ENCODE measurements at places on chromosomes 5 and 9.

DNA sequence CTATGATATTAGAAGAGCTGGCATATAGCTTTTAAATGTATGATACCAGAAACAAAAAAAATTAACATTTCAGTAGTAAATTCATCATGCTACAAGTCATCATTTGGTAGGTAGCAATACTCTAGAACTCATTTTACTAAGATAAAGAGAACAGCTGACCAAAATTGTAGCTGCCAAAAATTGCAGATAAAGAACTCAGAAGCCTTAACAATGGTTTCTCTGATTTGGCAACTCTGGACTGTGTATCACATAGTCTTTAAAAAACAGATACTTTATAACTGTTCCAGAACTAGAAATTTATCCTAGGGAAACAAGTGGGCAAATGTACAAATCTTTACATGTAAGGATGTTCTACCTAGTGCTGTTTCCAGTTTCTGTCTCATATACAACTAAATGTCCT is 33.9 kb downstream of the ZFR start:
- DNase-seq: no peak

DNA sequence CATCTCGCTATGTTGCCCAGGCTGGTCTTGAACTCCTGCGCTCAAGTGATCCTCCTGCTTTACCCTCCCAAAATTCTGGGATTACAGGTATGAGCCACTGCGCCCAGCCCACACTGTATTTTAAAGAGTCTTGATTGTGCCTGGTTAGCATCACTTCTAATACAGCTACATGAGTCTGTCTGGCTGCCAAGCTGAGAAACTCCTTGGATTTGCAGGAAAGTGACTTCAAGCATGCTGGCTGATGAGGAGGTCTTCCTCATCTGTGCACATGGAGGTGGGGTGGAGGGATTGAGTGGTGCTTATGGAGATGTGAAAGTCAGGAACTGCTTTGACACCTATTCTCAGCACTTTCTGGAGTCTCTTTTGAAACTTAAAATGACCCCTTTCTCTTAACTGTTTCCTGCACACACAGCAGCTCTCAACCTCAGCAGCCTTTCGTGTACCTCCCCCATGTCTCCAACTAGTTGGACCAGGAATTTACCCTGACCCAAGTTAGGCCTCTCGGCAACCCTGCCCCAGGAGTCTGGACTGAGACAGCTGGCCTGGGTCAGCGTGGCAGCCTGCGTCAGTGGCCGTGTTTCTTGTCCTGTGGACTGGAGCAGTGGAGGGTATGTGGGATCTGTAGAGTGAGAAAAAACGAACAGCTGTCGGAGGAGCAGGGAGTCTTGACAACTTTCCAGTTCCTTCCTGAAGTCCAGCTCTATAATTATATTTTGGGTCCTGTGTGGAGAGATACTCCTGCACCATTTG is 72.5 kb downstream of the ACER2 start:
- DNase-seq: no peak

GRCh38 chr5:180154821-180155364 is 54.1 kb downstream of the RASGEF1C start:
- DNase-seq: no peak

DNA sequence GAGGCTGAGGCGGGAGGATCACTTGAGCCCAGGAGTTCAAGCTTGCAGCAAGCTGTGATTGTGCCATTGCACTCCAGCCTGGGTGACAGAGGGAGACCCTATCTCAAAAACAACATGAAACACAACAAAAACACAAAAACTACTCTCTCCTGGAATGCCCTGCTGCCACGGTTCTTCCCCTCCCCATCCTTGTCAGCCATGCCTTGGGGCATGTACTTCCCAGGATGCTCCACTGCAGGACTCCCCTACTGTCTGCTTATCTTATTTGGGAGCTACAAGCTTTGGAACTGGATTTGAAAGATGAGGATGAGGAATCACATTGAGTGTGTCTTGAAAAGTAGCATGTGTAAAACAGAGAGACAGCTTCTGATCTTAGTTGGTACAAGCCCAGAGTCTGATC is 40.1 kb upstream of the KIAA1958 start:
- DNase-seq: no peak

DNA sequence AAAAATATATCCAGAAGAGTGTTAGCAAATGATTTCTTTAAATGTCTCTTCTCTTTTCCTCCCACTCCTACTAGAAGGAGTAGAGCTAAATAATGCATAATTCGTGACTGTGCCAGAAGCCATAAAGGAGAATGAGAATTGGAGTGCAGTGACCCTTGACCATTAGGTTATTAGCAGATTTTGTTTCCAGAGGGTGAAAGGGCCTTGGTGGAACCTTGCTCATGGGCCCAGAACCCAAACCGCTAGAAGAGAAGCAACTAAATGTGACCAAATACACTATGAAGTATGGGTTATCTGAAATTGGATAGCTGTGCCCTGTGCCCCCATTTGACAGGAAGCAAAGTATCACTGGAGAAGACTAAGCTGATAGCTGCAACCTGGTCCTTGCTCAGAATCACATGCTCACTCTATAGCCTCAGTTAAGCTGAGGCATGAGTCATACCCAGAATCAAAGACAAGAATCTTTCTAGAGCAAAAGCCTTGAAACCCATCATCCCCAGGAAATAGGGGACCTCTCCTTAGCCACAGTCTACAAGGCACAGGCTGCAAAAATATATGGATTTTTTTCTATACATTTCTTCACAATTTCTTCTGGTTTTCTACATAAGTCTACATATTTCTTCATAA is 36.3 kb downstream of the CAPSL start:
- peak; percentile 14 for DNase-seq

- no peak for DNase-seq
Measured at GRCh38 chr5:169914766-169915165, 65.5 kb downstream of the INSYN2B start.

- DNase-seq: peak; percentile 49
Measured at GRCh38 chr9:133726401-133727276, 11.5 kb downstream of the SARDH start.

DNA sequence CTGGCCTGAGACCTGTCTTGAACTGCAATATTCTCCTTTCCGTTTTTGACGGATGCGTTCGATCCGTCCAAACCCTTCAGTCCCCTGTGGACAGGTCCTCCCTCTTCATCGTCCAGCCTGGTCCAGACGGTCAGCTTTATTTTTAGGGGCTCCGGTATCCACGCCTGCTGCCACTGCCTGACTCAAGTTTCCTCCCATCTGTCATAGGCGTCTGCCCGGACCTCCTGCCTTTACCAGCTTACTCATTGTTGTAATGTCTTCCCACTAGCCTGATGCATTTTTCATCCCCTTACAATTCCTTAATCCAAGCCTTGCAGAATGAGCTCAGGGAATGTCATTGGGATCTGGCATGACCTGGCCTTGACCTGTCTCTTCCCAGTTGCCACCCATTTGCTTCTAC is 145.8 kb downstream of the TENT4A start:
- DNase-seq: no peak

DNA sequence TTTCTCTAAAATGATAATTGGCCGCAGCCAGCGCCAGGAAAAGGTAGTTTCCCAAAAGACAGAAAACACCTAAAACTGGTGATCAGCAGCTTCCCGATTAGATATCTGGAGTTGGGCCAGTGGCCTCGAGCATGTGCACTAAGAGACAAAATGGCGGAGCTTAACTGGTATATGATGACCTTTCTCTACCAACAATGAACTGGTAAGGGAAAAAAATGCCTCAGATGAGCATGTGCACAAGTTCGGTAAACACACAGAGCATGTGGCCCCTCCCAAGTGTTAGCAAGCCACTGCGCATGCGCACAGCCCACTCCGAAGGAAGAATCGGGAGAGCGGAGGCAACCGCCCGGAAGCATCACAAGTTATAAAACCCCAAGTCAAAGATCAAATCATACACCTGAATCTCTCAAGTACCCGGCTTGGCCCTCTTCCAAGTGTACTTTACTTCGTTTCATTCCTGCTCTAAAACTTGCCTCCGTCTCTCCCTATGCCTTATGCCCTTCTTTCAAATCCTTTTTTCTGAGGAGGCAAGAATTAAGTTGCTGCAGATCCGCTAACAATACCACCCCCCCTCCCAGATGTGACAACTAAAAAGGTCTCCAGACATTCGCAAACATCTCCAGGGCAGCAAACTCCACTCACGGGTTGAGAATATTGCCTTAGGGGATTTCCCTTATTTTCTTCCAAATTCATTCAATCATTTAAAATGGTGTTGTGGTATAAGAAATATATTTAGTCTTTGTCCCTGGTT is 15.0 kb upstream of the PTBP3 start:
- DNase-seq: peak; percentile 72

DNA sequence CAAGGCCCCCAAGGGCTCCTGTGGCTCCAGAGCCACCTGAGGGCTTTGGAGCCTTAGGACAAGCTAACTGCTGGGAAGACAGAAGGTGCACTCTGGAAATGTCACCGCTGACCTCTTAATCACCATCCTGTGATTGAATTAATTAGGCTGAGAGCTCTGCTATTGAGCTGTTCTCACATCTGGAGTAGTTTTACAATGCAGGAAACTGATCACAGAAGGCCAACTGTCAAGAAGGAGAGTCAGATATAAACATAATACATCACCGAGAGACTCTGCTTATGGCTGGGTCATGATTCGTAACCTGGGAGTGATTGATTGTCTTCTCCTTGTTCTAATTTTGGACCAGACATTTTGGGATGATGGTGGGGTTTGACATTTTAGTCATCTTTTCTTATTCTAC is 226.1 kb downstream of the SLIT3 start:
- DNase-seq: no peak

GRCh38 chr5:72123764-72124376 is 16.6 kb downstream of the MAP1B start:
- no peak for DNase-seq

DNA sequence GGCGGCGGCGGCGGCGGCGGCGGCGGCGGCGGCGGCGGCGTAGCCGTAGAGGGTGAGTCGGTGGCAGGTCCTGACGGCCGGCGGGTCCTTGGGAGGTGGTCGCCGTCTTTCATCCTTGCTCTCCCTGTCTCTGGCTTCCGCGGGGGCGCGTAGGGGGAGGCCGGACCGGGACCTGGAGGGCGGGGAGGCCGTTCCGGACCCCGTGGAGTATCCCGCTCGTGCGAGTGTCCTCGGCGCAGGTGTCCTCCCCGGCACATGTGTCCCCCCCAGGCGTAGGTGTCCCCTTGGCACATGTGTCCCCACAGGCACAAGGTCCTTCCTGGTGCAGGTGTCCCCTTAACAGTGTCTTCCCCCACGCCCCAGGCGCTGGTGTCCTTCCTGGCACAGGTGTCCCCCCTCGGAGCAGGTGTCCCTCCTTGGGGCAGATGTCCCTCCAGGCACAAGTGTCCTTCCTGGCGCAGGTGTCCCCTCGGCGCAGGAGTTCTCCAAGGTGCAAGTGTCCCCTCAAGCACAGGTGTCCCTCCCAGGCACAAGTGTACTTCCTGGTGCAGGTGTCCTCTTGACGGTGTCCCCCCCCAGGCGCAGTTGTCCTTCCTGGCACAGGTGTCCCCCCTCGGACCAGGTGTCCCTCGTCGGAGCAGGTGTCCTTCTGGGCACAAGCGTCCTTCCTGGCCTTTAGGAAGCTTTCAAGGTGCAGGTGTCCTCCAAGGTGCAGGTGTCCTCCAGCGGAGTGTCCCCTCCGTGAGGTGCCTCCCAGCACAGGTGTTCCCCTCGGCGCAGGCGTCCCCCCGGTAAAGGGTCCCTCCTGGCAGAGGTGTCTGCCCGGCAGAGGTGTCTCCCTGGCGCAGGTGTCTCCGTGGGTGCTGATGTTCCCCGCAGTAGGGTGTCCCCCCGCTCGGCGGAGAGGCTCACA is 519 bp downstream of the EXOC3 start:
- DNase-seq: no peak

DNA sequence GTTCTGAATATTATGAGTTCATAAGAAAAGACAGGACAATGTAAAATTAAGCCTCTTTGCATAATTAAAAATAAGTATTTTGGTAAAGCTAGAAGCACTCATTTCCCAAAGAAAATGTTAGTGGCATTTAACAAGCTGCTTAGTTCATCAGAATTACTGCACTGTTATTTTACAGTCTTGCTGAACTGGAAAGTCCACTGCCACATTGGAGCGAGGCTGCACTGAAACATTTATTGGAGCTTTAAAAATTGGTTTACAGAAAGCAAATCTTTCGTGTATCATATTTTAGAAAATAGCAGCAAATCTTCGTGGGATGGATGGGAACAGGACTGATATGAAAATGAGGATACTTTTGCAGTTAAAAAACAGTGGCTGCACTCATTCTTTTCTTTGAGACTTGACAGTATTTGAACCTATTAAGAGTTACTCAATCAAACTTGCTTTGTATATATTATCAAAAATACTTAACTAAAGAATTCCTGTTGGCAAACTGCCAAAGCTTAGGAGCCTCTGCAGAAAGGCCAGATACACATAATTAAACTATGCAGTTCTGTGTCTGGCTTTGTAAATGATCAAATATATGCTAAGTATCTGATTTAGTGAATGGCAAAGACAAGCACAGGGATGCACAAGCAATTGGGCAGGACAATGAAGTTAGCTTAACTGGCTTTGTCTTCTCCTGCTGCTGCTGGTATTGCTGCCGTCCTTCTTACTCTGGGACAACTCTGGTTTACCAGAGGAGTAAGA is 16.5 kb upstream of the FBXL7 start:
- DNase-seq: no peak

DNA sequence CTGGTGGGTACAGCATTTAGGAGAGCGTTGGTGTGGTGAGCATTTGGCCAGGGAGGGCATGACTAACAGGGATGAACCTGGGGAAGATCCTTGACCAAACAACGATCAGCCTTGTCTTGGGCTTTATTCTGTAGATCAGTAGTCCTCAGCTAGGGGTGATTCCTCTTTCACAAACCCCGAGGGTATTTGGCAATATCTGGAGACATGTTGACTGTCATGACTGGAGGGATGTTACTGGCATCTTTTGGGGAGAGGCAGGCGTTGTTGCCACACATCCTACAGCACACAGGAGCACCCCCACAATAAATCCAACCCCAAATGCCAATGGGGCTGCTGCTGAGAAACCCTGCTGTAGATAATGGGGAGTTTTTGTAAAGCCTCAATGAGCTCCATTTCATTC is 43.9 kb downstream of the OSTF1 start:
- DNase-seq: no peak

GRCh38 chr9:133701321-133701980 is 36.7 kb downstream of the SARDH start:
- DNase-seq: peak; percentile 55

Measured in stimulated activated CD4-positive, alpha-beta T cell treated with anti-CD3 and anti-CD28 coated beads, Interleukin-2, amount 100 ng/mL, for 4 hours (primary cell).